ENCODE measurements at places on chromosomes 2 and 18.

- DNase-seq, result no peak
Observed at GRCh38 chr2:150063432-150063889, 424.0 kb downstream of the RND3 start.

DNA sequence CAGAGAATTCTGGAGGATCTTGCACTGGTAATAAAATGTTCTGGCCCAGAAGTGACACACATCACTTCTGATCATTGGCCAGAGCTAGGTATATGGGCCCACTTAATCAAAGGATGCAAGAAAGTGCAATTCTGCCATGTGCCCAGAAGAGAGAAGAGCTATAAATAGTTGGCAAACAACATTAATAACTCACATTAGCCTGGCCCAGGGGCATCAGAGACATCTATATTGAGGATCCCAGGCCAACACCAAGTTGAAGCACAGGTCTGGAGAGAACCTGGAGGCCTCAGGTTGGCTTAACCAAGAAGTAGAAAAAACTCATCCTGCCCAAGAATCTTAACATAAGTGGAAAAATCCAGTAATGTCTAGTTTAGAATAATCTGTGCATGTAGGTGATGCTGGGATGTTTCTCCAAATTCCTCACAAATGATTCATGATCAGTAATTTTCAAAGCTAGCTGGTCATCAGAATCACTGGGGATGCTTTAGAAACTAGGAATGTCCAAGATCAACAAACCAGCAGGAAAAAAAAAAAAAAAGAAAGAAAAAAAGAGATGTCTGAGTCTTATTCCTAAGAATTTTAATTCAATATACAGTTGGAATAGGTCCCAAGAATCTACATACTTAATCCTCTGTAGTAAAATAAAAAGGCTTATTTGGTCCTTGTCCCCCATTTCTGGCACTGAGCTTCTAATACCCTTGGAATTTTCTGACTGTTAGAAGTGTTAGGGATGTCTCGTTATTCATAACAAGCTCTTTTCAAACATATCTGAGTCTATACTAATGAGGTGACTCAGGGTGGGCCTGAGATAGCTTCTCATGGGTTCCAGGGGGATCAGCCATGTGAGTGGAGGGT, 35.0 kb upstream of the EVA1A start:
- DNase-seq, result no peak

DNA sequence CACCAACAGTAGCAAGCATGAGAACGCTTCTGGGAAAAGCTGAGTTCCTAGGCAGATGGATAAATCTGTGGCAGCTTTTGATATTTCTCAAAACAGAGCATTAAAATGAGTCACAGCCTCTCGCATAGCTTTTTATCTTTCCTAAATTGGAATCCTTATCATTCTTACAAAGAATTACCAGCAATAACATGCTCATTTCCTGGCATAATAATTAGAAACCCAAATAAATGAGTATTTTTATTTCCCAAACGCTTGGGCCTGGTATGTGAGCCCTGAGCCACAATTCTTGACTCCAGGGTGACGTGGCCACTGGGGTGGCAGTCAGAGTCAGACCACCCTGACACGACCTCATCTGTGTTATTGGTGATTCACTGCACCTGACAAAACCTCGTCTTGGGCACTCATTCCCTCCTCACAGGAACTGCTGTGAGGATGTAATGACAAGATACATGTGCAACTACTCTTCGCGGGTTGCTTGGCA, 210.7 kb downstream of the ARL4C start:
- DNase-seq, result no peak

- DNase-seq, result no peak
Observed at GRCh38 chr2:144261966-144262365, 258.0 kb downstream of the ZEB2 start.

- DNase-seq, result no peak
Observed at GRCh38 chr2:165173215-165173614, 30.6 kb downstream of the SCN3A start.

DNA sequence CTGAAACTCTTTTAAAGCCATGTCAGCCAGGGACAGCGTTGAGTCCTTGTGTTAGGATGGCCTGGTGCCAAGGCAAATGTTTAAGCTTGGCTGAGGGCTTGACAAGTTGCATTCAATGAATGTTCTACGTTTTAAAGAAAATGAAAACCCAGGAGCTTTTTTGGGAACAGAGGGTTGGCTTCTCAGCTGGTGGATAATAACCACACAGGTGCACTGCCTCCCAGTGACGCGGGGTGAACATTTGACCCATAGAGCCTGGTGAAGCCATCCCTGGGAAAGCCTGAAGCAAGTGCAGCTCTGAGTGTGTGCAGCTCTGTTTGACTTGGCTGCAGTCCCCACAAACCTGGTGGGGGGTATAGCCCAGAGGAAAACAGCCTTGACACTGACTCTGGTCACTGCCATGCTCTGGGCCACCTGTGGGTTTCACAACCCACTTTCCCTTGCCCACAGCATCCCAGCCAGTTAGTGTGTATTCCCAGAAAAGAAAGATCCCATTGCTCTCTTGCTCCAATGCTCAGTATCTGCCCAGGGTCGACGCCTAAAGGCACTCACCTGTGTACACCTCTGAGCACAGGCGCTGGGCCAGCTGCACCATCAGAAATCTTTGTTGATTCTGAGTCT, 874.9 kb downstream of the RNF144A start:
- DNase-seq, result no peak

DNA sequence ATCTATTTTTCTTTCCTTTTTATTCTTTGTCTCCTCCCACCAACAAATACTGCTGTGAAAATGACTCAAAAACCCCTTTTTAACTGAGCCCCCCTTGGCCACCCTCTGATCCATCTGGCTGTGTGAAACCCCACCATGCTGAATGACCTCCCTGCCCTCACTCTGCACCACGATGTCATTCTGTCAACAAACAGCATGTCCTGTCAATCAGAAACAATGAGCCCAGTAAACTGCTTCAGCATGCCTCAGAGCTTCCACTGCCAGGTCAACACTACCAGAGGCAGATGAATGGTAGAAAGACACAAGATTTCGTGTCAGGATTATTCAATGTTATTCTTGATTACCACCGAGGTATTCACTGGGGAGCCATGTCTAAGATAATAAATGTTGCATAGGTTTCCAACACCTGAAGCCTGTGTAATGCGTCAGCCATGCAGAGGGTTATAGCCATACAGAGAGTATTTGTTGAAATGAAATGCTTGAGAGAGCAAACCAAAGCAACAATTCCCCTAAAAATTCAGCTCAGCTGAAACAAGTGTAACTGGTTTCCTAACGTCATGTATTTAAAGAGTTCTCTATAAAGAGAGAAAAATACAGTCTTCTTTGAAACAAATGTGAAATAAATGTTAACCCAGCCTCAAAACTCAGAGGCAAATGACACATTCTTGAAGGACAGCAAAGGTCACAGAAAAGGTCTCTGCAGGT, 76.7 kb downstream of the LRP2 start:
- DNase-seq, result no peak

GRCh38 chr2:99918389-99918788, 224.0 kb downstream of the AFF3 start:
- DNase-seq, result no peak

GRCh38 chr2:43448822-43449110, 147.1 kb downstream of the THADA start:
- no peak for DNase-seq

- DNase-seq, result no peak
Observed at GRCh38 chr2:19529677-19530076, 171.3 kb upstream of the OSR1 start.

GRCh38 chr2:65436824-65437221, 4.4 kb upstream of the SPRED2 start:
- no peak for DNase-seq
